Muscle of arm (tissue), 14 donors: ENCODE measurements at places on chromosomes 2 and 18.

DNA sequence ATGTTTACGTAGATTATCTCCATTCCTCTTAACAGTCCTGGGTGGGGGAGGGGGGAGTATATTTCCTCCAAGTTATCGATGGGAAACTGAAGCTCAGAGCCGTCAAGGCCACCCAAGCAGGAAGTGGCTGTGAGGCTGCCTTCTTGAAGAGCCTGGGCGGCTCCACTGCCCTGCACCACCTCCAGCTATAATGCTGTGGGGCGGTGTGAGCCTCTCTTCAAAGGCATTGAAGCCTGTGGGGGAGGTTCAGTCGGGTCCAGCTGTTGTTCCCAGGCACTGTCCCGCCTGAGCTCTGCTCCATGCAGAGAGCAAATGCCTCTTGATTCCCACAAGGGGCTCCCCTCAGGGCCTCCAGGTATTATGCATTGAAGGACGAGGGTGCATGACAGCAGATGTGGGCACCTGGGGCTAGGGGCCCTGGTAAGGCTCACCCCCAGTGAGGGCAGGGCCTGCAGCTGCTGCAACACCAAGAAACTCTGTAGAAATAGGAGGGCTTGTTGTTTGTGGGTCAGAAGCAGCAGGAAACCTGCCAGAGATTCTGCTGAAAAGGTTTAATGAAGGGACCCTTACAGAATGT, 29.5 kb upstream of the LAPTM4A start:
- DNase-seq: no peak

DNA sequence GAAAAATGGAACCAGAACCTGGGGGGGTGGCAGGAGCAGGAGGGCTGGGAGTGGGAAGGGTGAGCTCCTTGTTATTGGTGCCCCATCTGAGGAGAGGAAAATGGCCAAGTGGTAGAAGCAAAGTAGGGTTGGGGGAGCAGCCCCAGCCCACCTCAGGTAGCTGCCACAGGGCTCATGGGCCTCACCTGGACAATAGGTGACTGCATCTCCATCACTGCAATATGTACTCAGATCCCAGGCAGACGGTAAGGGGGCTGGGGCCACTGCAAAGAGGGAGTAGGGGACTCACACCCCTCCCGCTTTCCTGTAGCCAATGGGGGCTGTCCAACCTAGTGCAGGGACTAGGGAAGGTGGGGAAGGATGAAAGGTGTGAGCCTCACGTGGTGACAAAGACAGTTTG, 4.2 kb downstream of the C2orf81 start:
- DNase-seq: no peak

DNA sequence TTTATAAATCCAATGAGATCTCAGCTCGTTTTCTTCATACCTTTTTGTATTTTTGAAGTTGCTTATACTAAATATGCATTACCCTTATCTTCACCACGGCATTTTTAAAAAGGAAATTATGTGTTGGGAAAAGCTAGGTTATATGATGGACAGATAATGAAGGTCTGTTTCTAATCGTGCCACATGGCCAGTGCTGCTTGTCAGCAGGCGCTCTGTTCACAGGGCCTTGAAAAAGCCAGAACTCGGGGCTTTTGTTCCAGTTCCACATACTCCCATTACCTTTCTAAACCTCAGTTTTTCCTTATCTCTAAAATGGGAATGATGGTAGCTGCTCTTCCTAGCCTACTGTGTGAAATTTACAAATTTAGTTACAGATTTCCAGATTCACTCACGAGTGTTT, 42.0 kb downstream of the EPAS1 start:
- DNase-seq: no peak

- DNase-seq: no peak
Measured at GRCh38 chr2:32264422-32265105, at the start of gene NLRC4. Gene NLRC4, minus strand, starts transcription at chr2:32264886. Its CDS starts 8,111 bp downstream, at chr2:32256775.

- no peak for DNase-seq
Measured at GRCh38 chr18:55466789-55467188, 121.2 kb downstream of the TCF4 start.

DNA sequence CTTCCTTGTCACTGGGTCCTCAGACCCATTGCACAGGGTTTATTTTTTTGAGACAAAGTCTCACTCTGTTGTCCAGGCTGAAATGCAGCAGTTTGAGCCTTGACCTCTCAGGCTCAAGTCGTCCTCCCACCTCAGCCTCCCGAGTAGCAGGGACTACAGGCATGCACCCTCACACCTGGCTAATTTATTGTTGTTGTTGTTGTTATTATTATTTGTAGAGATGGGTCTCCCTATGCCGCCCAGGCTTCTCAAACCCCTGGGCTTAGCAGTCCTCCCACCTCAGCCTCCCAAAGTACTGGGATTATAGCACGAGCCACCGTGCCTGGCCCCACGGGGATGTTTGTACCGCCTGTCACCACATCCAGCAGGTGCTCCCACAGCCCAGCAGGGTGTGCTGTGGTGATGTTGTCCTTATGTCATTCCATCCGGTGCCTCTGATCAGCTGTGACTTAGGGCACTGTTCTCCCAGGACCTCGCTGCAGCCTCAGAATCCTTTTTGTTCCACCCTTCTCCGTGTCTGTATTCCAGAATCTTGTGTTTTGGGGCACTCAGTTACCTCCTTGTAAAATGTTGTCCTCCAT, 182.3 kb downstream of the INO80D start:
- no peak for DNase-seq

GRCh38 chr18:10374636-10375293, 79.7 kb upstream of the APCDD1 start:
- DNase-seq: no peak

DNA sequence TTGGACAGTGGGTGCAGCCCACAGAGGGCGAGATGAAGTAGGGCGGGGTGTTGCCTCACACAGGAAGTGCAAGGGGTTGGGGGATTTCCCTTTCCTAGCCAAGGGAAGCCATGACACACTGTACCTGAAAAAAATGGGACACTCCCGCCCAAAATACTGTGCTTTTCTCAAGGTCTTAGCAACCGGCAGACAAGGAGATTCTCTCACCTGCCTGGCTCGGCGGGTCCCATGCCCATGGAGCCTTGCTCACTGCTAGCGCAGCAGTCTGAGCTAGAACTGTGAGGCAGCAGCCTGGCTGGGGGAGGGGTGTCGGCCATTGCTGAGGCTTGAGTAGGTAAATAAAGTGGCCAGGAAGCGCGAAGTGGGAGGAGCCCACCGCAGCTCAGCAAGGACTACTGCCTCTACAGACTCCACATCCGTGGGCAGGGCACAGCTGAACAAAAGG, 244.7 kb downstream of the NBAS start:
- DNase-seq: no peak

GRCh38 chr2:236081171-236081570, 87.0 kb downstream of the GBX2 start:
- no peak for DNase-seq

DNA sequence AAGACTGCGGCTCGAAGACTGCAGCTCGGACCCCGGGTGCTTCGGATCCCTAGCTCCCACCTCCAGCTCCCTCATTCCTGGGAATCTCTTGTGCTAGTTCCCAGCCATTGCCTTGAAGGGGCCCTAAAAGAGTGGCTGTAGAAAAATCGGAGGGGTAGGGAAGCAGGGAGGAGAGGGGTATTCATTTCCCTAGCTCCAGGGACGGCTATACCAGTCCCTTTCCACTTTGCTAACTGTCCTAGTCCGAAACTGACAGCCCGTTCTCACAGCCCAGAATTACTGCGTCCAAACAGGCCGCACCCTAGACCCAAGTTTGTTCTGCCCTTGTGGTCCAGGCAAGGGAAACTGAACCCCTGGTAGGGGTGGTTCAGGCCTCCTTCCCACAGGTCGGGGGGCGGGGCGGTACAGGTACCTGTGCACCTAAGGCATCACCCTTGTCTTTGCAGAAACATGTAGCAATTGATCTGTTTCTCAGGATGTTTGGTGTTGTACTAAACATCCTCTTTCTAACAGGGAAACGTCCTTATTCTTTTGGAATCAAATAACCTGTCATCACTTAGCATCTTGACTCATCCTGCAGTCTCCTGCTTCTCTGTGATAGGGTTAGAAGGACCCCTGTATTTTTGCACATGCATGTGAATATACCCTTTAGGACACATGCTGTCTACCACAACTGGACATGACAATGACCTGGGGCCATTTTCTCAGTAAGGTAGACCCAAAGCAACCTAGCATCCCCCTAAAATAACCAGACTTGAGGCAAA, 4.0 kb downstream of the EMX1 start:
- DNase-seq: no peak

GRCh38 chr18:23658285-23658684, 4.4 kb downstream of the ANKRD29 start:
- DNase-seq: no peak

DNA sequence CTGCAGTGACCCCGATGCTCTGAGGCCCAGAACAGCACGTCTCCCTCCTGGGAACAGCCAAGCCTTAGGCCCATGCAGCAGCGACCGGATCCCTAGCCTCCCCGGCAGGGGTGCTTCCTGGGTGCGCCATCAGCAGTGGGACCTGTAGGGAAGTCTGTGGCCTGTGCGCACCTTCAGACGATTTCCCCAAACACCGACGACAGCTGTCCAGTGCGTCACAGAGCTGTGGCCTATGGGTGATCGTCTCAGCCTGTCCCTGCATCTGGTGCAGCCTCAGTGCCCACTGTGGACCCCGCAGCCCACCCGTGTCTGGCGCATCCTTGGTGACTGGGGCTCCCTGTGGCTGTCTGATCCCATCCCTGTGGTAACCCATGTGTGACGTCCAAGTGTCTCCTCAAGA, 9.0 kb downstream of the GPC1 start:
- no peak for DNase-seq

GRCh38 chr2:195445639-195446038, 211.4 kb upstream of the SLC39A10 start:
- DNase-seq: no peak

DNA sequence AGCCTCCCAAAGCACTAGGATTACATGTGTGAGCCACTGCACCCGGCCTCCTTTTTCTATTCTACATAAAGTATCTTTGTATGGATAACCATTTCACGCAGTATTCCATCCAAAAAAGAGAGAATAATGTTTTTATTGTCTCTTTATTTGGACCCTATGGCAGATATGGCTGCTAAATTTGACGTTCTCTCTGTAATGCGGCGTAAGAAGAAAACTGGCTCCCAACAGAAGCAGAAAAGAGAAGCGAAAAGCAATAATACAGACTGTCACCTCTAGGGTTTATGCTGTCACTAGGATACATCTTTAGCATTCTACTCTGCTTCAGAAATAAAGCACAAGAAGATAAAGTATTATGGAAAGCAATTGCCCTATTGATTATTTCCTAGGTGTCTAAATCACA, 55.9 kb downstream of the FN1 start:
- no peak for DNase-seq

GRCh38 chr2:167825664-167826063, 421.7 kb downstream of the STK39 start:
- DNase-seq: no peak

- DNase-seq: no peak
Measured at GRCh38 chr2:17191223-17191622, 327.0 kb downstream of the RAD51AP2 start.

DNA sequence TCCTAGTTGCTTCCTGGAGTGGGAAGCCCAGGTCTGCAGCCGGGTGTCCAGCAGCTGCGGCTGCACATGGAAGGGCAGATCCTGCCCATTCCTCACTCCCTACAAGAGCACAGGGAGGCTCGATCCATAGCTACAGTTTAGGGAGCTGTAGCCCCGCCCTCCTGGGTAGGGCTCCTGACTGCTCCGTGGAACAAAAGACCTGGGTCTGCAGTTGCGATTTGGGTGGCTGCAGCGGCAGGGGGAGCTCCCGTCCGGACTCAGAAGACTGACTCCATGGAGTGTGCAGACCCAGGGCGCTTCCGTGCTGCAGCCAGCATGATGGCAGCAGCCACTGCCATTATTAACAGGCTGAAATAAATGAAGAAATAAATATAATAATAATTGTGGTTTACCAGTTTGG, 157.3 kb downstream of the CTNNA2 start:
- no peak for DNase-seq

DNA sequence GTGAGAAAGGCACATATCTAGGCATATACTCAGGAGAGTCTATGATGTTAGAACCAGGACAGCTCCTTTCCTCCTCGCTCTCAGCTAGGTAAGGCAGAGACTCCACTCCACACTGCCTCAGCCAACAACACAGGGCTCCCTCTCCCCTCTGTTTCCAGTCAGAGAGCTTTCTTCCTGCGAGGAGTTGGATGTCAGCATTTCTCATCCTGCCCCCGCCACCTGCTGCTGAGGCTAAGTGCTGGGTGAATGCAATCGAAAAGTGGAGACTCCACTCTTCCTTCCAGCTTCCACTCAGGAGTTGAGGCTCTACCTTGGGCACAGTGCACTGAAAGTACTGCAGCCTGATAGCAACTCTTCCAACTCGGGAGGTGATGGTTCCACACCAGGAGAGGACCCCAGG, 177.2 kb upstream of the RAB6C start:
- no peak for DNase-seq

GRCh38 chr18:13823707-13824395, at the start of gene MC5R:
Gene MC5R, plus strand, starts transcription at chr18:13824149. Its CDS starts 1,617 bp downstream, at chr18:13825766.
- DNase-seq: peak; percentile 42

DNA sequence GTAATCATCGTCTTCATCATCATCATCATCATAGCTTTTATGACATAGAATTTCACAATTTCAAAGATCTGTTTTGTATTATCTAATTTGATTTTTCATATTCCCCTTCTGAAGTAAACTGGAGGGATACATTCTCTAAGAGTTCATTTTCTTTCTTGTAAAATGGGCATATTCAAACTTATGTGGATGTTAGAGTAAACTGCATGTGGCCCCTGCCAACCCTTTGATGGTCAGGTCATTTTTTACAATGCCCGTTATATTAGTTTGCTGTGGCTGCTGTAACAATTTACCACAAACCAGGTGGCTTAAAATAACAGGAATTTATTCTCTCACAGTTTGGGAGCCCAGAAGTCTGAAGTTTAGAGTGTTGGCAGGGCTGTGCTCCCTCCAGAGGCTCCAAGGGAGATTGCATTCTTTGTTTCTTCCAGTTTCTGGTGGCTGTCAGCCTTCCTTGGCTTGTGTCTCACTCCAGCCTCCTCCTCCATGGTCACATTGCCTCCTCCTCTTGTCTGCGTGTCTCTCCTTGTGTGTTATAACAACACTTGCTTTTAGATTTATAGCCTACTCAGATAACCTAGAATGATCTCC, 127.5 kb upstream of the MMADHC start:
- no peak for DNase-seq

DNA sequence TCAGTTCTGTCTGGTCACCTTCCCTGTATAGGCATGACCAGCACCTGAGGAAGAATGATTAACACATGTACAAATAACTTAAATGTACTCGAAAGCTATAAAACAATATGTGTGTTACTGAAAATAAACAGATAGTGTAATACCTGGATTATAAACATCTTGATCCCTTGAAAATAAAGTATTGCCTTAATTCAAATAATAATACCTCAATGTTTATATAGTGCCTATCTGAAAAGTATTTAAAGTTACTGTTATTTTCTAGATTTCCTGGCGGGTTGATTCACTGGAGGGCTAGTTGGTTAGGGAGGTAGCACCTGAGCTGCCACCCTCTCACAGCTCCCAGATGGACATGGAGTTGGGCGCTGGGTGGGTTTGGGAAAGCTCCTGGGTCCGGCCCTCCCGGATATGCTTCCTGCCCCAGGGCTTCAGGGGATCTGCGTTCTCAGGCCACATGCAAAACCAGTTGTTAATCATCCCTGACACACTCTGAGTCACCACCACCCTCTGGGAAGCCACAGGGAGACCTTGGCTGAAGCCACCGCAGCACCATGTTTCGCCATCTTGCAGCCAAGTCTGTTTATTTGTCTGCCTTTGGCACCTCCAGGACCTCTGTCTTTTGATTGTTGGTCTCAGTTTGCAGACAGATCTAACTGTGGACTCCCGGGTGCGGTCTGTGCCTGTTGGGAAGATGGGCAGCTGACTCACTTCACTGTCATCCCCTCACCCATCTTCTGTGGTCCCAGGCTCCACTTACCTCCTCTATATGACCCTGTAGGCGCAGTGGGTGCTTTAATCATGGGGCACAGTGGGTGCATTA, 35.3 kb downstream of the RAB31 start:
- no peak for DNase-seq
